ENCODE measurements at places on chromosomes 5 and 9. TPM values are rescaled to one million over a fixed set of nuclear protein-coding genes. Genes with fewer than 3 reads are reported as not detected.

ZNF366 gene
- total RNA-seq = not detected

PPP1R26 gene
- 10.6 TPM for total RNA-seq

CTNND2 gene
- total RNA-seq = 4.5 TPM

PCDHB5 gene
- total RNA-seq = 8.7 TPM

PCDHGA4 gene
- 0.50 TPM for total RNA-seq

SLIT3 gene
- total RNA-seq = 20.7 TPM

FSTL4 gene
- not detected for total RNA-seq

LCN1 gene
- not detected for total RNA-seq

GRXCR2 gene
- total RNA-seq = not detected

CPLANE1 gene
- total RNA-seq = 21.4 TPM

EDIL3 gene
- 226 TPM for total RNA-seq

CDC25C gene
- 1.6 TPM for total RNA-seq

CCNO gene
- total RNA-seq = 0.43 TPM

SLC45A2 gene
- total RNA-seq = 0.82 TPM

PTGDS gene
- 5.6 TPM for total RNA-seq

ALDH7A1 gene
- 85.5 TPM for total RNA-seq

OTP gene
- total RNA-seq = 0.17 TPM

ARHGEF39 gene
- total RNA-seq = 0.53 TPM

PCDHGA9 gene
- 0.73 TPM for total RNA-seq

SLC27A6 gene
- 0.39 TPM for total RNA-seq

SOWAHA gene
- 0.10 TPM for total RNA-seq

PFN3 gene
- not detected for total RNA-seq

SNCAIP gene
- total RNA-seq = 0.84 TPM

FAM169A gene
- 11.9 TPM for total RNA-seq

TSSK1B gene
- total RNA-seq = 0.20 TPM

Measured in astrocyte (in vitro differentiated cells and primary cell).